NCI-H1092 (cell line): ENCODE measurements at places on chromosomes 1 and 21.

GRCh38 chr1:42137766-42138165 lies 15.4 kb upstream of the GUCA2B start:
- DNase-seq, result no peak

DNA sequence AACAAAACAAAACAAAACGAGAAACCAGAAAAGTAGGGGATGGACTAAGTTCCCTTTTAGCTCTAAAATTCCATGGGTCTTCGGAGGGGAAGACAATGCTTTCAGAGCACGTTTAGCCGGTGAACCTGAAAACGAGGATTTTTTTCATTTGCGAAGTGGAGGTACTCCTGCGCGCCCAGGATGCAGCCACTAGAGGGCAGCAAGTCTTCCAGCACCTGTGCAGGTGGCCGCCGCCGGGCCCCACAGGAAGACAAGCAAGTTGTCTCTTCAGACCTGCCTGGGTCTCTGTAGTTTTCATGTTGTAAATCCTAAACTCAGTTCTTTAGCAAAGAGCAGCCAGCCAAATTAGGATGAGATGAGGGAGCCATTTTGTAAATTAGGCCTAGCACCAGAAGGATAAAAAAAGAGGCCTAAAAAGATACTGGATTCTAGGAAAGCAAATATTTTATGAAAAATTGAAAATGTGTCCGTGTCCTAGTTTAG lies 17.7 kb upstream of the SNX27 start:
- peak; percentile 56 for DNase-seq

GRCh38 chr1:27992276-27992675 lies 32.5 kb downstream of the XKR8 start:
- DNase-seq, result no peak

DNA sequence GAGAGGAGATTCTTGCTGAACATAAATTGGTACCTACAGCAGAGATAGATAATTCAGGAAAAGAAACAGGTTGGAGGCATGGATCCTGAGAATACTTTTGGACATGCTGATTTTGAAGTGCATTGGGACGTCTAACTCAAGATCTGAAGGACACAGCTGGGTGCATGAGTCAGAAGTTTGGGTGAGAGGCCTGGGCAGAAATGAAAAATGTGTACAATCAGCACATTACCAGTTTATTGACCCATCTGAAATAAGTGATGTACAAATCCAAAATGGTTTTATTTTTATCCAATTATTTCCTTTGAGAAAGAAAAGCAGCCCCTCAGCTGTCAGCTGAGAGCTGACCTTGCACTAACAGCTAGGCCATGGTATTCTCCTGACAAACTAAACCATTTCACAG lies 975.2 kb upstream of the B3GALT2 start:
- DNase-seq, result no peak

DNA sequence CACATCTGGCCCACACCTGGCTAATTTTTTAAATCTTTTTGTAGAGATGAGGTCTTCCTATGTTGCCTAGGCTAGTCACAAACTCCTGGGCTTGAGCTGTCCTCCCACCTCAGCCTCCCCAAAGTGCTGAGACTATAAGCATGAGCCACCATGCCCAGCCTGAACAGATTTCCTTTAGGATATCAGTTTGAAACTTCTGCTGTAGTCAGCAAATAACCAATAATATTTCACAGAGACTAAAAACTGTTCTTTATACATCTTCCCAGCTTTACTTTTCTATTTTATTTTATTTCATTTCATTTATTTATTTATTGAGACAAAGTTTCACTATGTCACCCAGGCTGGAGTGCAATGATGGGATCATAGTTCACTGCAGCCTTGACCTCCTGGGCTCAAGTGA lies 29.9 kb upstream of the TEKT2 start:
- no peak for DNase-seq

GRCh38 chr1:31214316-31215064 lies 25.2 kb downstream of the NKAIN1 start:
- no peak for DNase-seq

- DNase-seq, result no peak
Observed at GRCh38 chr1:170657275-170657853, 6.6 kb upstream of the PRRX1 start.

DNA sequence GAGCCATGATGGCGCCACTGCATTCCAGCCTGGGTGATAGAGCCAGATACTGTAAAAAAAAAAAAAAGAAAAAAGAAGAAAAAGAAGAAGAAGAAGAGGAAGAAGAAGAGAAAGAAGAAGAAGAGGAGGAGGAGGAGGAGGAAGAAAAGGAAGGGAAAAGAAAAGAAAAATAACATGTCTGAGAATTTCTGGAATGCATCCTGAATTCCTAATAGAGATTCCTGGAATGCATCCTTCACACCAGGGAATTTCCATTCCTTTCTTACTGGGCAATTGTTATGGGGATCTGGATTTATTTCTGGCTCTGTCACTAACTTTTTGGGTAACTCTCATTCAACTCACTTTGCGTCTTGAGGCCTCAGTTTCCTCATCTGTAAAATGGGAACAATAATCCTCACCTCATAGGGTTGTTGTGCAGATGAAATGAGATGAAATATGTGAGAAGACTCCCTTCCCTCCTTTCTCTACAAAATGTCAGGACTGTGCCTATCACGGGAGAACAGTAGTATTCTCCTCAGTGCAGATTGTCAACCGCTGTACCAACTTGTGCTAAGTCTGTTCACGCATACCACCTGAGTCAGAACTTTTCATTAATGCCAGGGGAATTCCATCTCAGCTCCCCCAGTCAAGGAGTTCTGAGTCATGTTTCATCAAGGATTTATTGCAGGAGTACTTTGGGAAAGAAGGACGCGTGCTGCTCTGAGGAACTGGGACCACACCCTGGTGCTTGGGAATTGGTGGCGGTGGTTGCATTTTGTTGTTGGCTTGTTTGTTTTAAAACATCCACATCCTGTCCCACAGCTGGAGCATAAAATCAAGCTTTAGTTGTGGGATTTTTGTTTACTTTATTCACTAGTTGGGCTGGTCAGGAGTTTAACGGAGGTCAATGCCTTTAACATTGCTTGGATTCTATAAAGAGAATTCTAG lies 42.4 kb upstream of the ROR1 start:
- DNase-seq, result no peak

GRCh38 chr1:115705085-115705951 lies 63.2 kb downstream of the CASQ2 start:
- no peak for DNase-seq

DNA sequence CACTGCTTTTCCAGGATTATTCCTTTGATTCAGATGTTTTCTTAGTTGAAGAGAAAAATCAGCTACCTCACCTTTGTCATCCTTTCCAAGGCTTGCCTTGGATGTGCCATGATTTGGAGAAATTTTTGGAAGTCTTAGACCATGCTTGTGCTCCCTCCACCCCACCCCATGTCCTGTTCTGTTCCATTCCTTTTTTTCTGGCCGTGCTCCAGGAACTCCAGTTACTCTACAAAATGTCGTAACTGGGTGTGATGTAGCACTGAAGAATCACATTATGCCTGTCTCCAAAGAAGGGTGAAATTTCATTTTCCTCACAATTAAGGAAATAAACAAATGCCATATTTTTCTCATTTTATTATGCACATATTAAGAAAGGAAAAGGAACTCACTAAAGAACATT lies 217.8 kb upstream of the ZRANB2 start:
- no peak for DNase-seq

DNA sequence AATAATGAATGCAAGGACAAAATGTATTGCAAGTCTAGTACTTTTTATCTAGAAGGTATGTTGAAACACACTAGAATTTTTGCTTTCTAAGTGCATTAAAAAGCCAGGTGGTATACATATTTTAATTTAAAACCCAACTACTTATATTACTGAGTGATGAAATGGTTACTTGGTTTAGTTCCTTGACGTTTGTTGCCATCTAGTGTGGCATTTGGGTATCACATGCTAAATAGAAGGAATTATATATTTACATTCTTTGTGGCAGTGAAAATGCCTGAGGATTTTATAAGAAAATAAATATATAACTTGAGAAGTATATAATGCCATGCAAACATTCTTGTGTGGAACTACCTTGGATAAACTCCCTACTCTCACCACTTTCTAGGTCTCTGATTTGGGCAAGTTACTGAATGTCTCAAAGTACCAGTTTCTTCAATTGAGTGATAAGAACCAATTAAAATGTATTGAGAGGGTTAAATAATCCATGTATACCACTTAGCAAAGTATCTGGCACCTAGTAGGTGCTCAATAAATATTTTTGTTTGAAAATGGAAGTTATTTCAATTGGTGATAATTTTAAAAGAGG lies 69.6 kb downstream of the SDCCAG8 start:
- DNase-seq, result peak; percentile 18

GRCh38 chr1:26529655-26530409 lies at the start of gene RPS6KA1:
Gene RPS6KA1 (plus strand): TSS chr1:26529761. CDS start chr1:26529921, 160 bp downstream.
- peak; percentile 65 for DNase-seq

DNA sequence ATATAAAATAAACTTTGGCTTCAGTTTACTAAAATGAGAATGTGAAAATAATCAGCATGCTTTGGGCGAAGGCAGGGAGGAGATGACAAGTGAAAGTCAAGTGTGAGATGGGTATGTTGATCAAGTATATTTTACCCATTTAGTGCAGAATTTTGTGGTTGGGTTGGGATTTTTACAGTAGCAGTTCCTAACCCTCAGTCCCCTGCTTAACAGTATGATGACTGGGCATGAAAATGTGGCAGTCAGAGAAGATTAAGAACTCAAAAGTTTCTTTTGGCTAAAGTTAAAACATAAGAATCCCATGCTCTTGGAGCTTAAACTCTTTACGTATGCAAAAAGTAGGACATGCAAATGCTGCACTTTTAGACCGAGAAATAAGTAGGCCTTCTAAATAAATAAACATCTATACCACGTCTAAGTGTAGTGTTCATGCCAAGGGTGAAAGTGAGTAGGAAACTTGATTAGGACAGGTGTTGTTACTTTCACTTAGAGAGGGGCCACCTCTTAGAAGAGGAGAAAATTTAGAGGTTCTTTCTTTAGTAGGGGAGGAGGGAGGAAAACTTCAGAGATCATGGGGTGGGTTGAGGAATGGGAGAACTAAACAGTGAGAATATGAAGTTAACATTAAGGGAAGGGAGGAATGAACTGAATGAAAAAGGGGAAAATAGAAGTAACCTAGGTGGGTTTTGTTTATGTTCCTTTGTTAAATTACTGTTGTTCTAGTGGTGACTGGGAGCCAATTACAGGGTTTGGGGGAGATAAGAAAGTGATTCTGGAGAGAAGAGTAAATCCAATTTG lies 127.8 kb downstream of the OSBPL9 start:
- DNase-seq, result no peak

- no peak for DNase-seq
Observed at GRCh38 chr1:202639500-202639899, 70.8 kb downstream of the SYT2 start.

GRCh38 chr21:45942755-45943629 lies 38.6 kb upstream of the COL6A1 start:
- DNase-seq, result no peak

- DNase-seq, result no peak
Observed at GRCh38 chr1:238985312-238985711, 401.1 kb upstream of the CHRM3 start.

DNA sequence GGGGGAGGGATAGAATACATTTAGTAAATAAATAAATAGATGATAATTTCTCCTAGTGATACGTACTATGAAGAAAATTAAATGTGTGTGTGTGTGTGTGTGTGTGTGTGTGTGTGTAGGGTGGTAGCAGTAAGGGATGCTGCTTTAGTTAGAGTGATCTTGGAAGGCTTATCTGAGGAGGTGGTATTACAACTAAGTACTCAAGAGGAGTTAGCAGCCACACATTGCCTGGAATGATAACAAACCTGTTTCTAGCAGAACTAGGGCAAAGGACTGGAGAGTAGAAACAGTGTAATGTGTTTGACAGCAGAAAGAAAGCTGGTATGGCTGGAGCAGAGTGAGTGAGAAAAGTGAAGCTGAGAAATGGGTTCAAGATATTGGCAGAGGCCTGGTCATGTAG lies 58.3 kb upstream of the FASLG start:
- DNase-seq, result no peak

- no peak for DNase-seq
Observed at GRCh38 chr1:73662526-73662925, 535.5 kb downstream of the LRRIQ3 start.

DNA sequence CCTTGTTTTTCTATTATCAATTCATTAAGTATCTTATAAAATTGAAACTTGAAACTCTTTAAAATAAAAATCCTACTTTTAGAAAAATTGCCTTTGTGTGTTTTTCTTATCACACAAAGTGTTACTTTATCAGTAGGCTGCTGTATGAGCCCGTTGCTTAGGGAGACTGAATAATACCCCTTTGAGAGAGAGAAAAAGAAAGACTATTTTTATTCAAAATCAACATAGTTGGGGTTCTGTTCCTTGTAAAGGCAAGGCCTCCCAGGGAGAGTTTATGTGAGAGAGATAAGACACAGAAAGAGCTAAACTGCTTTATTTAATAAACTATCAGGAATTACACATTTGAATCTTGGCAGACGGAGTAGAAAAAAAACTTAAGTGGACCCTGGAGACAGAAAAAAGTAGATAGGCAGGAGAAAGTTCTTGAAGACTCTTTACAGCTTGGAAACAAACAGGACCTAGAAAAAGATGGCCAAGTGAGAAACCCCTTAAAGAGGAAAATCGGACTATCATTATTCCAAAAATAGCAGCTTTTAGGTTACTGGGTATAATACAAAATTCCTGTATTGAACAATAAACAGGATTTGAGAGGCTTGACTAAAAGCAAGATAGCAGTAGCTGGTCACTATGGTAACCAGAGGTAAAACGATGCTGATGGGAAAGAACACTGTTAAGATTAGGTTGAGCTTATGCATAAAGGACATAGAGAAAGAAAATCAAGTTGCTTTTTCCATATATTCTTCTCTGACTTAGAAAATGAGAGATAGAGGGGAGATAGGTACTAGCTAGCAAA lies 170.9 kb downstream of the LRRC7 start:
- no peak for DNase-seq

- DNase-seq, result no peak
Observed at GRCh38 chr21:39630191-39630591, 17.5 kb downstream of the B3GALT5 start.

DNA sequence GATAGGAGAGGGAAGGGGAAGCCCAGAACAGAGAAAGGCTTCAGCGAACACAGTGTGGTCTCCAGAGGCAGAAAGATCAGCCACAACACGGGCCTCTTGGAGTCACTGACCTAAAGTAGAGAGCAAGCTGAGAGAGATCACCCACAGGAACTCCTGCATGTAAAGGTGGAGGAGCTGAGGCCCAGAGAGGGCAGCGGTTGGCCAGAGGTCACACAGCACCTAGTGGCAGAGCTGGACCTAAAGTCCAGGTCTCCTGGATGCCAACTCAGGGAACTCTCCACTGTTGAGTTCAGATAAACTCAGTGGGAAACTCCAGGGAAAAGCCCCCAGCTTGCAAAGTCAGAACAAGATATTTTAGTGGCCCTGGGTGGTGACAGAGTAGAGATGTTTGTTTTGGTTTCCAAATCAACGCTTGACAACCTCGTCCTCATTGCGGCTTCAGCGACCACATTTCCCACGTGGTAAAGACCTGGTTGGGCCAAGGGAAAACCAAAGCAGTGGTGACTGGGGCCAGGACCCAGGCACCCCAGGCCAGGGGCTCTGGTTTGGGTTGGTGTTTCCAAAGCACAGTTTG lies 4.6 kb downstream of the IFFO2 start:
- no peak for DNase-seq
